Glutamatergic neuron (in vitro differentiated cells): ENCODE measurements at places on chromosomes 12 and 14.

- H3K4me3 ChIP-seq, result peak overlapping the region; percentile 81
- peaks cover 28% of the 10 kb centered on the region for H3K4me1 ChIP-seq
- H3K27me3 ChIP-seq, result peaks cover 5% of the 10 kb centered on the region
- peak overlapping the region; percentile 23 for H3K27ac ChIP-seq
Observed at GRCh38 chr12:93376436-93377251, 1.1 kb upstream of the NUDT4 start.

- H3K4me1 ChIP-seq, result no peaks in the 10 kb centered on the region
- no peak for DNase-seq
- no peak overlapping the region for H3K4me3 ChIP-seq
- no peak overlapping the region for H3K27ac ChIP-seq
Observed at GRCh38 chr12:76312315-76312714, 35.9 kb downstream of the BBS10 start.

DNA sequence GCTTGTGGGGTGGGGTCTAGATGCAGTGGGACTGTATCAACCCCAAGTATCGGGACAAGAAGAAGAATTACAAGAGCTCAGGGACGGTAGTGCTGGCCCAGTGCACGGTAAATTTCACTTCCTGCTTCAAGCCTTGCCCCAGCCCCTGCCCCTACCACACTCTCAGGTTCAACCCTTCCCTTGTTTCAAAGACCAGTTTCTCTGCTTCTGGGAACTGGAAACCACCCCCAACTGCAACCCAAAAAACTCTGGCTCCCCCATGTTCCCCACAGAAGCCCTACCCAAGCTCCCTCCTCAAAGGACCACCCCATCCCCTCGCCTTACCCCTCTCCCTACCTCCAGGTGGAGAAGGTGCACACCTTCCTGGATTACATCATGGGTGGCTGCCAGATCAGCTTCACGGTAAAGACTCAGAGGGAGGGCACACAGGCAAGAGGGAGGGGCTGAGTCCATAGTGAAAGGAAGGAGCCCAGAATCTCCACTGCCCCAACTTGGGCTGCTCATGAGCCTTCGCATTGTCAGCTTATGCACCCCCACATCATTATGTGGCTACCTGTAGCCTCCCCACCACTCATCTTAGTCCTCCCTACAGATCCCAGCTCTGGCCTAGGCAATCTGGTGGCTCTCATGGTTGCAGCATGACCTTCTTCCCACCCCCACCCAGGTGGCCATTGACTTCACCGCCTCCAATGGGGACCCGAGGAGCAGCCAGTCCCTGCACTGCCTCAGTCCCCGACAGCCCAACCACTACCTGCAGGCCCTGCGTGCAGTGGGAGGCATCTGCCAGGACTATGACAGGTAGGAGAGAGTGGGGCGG, 4.3 kb downstream of the CPNE6 start:
- peaks cover 41% of the 10 kb centered on the region for H3K4me1 ChIP-seq
- no peaks in the 10 kb centered on the region for H3K36me3 ChIP-seq
- H3K27ac ChIP-seq, result no peak overlapping the region
- H3K4me3 ChIP-seq, result no peak overlapping the region

DNA sequence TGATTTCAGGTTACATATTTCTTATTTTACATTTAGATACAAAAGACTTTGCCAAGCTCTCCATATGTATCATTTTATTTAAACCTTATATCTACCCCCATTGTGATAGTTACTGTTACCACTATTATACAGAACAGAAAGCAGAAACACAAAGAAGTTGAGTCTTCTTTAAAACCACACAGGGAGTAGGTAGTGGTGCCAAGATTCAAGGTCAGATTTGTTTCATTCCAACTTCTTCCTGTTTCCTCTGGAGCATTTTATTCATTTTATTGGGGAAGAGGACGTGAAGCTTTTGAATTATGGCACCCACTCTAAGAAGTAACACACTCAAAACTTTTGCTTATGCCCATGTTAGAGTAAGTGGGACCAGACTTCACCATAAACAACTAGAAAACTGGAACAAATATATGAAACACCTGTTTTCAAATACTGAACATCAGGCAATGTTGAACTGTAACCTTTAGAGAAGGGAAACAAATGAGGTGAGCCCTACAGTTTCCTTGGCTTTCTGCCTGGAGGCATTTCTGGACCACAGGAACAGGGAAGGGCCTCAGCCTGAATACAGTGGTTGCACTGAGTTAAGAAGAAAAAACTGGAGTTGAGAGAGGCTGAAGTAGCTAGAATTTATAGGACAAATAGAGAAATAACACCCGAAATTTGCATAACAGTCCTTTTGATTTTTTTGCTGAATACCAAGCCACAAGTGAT, 160.4 kb upstream of the SSTR1 start:
- DNase-seq, result no peak
- no peaks in the 10 kb centered on the region for H3K27me3 ChIP-seq
- H3K36me3 ChIP-seq, result no peaks in the 10 kb centered on the region
- no peaks in the 10 kb centered on the region for H3K4me1 ChIP-seq

GRCh38 chr14:88470542-88471440, 84.0 kb downstream of the PTPN21 start:
- no peaks in the 10 kb centered on the region for H3K27me3 ChIP-seq
- no peak overlapping the region for H3K27ac ChIP-seq
- H3K4me3 ChIP-seq, result no peak overlapping the region
- no peak for DNase-seq
- no peaks in the 10 kb centered on the region for H3K36me3 ChIP-seq

DNA sequence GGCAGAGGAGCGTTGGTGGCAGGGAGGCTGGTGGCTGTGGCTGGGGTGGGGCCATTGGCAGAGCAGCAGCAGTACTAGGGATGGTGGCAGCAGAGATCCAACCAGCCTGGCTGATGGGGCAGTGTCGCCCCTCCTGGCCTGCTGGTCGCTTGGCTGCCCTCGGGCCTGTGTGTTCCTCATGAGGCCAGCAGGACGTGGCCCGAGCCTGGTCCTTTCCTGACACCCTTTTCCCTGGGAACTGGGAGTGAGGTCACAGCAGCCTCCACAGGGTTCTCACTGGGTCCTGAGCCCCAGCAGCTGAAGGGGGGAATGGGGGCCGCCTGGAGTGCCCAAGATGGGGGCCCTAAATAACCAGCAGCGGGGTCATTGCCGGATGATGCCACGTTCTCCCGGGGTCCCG, 46.1 kb downstream of the KIF26A start:
- H3K27me3 ChIP-seq, result peaks cover 4% of the 10 kb centered on the region
- H3K4me3 ChIP-seq, result no peak overlapping the region
- H3K27ac ChIP-seq, result no peak overlapping the region
- DNase-seq, result no peak
- H3K36me3 ChIP-seq, result no peaks in the 10 kb centered on the region

- H3K27ac ChIP-seq, result no peak overlapping the region
- no peak for DNase-seq
- H3K36me3 ChIP-seq, result no peaks in the 10 kb centered on the region
- H3K4me3 ChIP-seq, result no peak overlapping the region
- no peaks in the 10 kb centered on the region for H3K4me1 ChIP-seq
- no peaks in the 10 kb centered on the region for H3K27me3 ChIP-seq
Observed at GRCh38 chr12:74393272-74393671, 144.4 kb upstream of the ATXN7L3B start.

DNA sequence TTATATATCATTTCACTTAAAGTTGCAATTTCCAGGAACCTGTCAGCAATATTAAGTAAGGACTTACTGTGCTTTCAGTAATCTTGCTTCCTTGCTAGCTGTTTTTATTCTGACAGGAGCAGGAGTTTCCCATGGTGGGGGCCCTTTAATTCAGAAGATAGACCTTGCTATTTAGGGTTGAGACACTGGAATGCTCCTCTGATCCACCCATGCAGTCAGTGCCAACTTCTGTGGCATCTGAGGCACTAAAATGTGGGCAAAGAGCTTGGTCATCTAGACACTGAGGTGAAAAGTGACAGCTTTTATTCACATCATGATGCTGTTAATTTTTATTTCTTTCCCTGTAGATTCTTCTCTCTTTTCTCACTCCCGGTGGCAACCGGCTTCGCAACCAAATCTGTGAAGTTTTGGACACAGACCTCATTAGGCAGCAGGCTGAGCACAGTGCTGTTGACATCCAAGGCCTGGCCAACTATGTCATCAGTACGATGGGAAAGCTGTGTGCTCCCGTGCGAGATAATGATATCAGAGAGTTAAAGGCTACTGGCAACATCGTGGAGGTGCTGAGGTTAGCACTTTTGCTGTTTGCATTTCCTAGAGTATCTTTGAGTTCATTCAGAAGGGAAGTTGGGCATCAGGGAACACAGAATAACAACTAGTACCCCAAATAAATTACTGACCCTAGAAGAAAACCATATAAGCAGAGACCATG, 18.8 kb downstream of the TCP11L2 start:
- no peak overlapping the region for H3K4me3 ChIP-seq
- no peak for DNase-seq
- H3K4me1 ChIP-seq, result no peaks in the 10 kb centered on the region
- no peaks in the 10 kb centered on the region for H3K36me3 ChIP-seq
- H3K27ac ChIP-seq, result no peak overlapping the region
- no peaks in the 10 kb centered on the region for H3K27me3 ChIP-seq

- H3K4me1 ChIP-seq, result peaks cover 80% of the 10 kb centered on the region
- H3K36me3 ChIP-seq, result no peaks in the 10 kb centered on the region
- peak overlapping the region; percentile 79 for H3K4me3 ChIP-seq
- H3K27me3 ChIP-seq, result peaks cover 11% of the 10 kb centered on the region
- DNase-seq, result no peak
Observed at GRCh38 chr14:50823762-50824636, 7.0 kb downstream of the NIN start.
